ENCODE measurements at places on chromosomes 2 and 18. TPM values are rescaled to one million over a fixed set of nuclear protein-coding genes. Genes with fewer than 3 reads are reported as not detected.

TEX44 gene
- total RNA-seq: not detected

DNA sequence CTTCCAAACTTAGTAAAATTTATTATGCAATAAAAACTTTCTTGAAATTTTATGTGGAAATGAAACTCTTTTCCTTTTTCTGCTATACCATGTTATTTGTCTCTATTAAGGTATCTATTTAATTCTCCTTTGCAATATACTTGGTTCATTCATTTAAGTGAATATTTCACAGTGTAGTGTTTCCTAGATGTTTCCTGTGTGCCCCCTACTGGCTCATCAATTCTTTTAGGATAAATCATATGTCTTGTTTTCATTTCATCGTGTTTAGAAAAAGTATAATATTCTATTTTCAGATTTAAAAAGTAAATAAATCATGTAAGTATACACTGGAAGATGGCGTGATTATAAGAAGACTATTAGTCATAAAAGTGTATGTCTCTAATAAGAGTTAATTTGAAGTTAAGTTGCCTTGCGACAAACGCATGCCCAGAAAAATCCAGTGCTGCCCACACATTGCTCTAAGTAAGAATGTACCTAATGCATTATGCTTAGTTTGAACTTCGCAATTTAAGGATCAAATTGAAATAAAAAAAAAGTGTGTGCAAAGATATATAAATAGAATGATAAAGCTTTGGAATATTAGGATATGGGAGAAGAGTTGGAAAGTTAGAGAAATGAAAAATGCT lies 525.4 kb downstream of the KCNJ3 start:
- no peak overlapping the region for H3K27ac ChIP-seq
- no peaks in the 10 kb centered on the region for H3K27me3 ChIP-seq
- no peaks in the 10 kb centered on the region for H3K36me3 ChIP-seq
- H3K4me3 ChIP-seq: no peak overlapping the region
- H3K4me1 ChIP-seq: no peaks in the 10 kb centered on the region
- no peak for DNase-seq

GRCh38 chr2:156918410-156918809 lies 339.1 kb upstream of the GALNT5 start:
- no peaks in the 10 kb centered on the region for H3K4me1 ChIP-seq
- H3K36me3 ChIP-seq: no peaks in the 10 kb centered on the region
- H3K27ac ChIP-seq: no peak overlapping the region
- no peak for DNase-seq
- H3K4me3 ChIP-seq: no peak overlapping the region

DNA sequence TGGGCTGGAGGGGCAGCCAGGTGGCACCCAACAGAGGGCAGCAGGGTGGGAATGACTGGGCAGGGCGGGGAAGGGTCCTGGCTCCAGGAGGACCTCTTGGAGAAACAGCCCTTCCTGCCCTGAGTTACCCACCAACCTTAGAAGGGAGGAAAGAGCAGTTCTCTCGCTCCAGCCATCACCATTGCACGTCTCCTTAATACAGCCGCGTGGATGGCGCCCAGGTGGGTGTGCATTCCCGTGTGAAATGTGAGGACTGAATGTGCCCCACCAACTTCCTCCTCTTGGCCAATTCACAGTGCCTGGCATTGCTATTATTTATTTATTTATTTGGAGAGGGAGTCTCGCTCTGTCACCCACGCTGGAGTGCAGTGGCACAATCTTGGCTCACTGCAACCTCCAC lies 107.0 kb downstream of the SMIM21 start:
- no peaks in the 10 kb centered on the region for H3K27me3 ChIP-seq
- H3K27ac ChIP-seq: no peak overlapping the region
- no peaks in the 10 kb centered on the region for H3K4me1 ChIP-seq
- H3K4me3 ChIP-seq: no peak overlapping the region
- no peak for DNase-seq

DNA sequence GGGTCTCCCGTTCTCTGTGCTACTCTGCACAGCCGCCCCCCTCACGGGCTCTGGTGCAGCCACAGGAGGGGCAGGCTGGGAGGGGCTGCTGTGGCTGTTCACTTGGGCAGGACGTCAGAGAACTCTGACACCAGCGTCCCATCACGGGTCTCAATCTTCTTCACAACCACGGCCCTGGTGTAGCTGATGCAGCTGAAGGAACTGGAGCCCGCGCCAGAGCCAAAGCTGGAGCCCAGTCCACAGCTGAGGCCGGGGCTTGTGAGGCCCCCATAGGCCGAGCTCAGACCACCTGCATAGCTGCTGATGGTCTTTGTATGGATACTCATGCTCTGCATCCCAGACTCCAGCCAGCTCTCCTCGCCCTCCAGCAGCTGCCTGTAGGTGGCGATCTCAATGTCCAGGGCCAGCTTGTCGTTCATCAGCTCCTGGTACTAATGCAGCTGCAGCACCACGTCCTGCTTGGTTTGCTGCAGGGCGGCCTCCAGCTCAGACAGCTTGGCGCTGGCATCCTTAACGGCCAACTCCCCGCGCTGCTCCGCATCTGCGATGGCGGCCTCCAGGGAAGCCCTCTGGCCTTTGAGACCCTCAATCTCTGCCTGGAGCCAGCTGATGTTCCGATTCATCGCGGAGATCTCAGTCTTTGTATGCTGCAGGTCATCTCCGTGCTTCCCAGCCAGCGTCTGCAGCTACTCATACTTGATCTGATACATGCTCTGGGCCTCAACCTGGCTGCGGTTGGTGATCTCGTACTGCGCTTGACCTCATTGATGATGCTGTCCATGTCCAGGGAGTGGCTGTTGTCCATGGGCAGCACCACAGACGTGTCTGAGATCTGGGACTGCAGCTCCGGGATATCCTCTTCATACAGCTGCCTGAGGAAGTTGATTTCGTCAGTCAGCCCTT lies 7.4 kb upstream of the DUSP19 start:
- DNase-seq: no peak
- H3K36me3 ChIP-seq: no peaks in the 10 kb centered on the region
- peaks cover 3% of the 10 kb centered on the region for H3K27me3 ChIP-seq
- no peak overlapping the region for H3K4me3 ChIP-seq

All from activated T-helper 2 cell treated with anti-CD3 and anti-CD28 coated beads, Interferon-gamma antibody, Interleukin-2, Interleukin-4, amounts not matched to agents 10 μg/mL and 5 μg/mL and 100 μg/mL, durations not matched to agents 14 hours and 24 hours and 36 hours (primary cell).